ENCODE measurements at places on chromosomes 1 and 21. TPM values are rescaled to one million over a fixed set of nuclear protein-coding genes. Genes with fewer than 3 reads are reported as not detected.
A peak's percentile ranks its signal among the peaks of the same experiment; 100 is the strongest.

SYT2 gene
- total RNA-seq, result not detected

DNA sequence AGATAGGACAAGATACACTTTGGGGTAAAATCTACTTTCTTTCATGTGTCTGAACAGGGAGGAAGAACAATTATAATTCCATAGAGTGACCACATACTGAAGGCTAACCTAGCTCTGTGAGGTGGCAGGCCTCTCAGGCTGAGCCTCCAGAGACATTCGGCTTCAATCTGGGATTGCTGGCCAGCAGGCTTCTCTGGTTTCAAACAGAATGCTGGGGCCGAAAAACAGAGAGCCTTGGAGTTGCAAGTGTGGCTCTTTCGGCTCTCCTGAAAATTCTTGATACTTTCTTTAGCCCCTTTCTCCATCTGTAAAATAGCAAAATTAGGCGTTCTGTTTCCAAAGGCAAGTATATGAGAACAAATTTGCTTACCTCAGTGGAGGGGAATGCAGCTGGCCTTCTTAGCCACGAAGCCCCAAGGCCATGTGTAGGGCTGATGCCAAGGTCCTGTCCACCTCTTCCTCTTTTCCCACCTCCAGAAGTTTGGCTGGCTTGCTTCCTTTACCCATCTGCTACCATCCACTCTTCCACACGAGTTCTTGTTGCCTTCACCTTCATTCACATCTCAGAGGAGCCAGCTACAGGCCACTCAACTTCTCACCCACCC lies 30.0 kb upstream of the UBE2U start:
- DNase-seq, result no peak
- no peaks in the 10 kb centered on the region for H3K27me3 ChIP-seq
- H3K4me1 ChIP-seq, result no peaks in the 10 kb centered on the region
- no peaks in the 10 kb centered on the region for H3K36me3 ChIP-seq
- no peak overlapping the region for H3K4me3 ChIP-seq
- H3K27ac ChIP-seq, result no peak overlapping the region

HSD11B1 gene
- 3.3 TPM for total RNA-seq

LRRC52 gene
- not detected for total RNA-seq

- no peak overlapping the region for H3K4me3 ChIP-seq
- no peaks in the 10 kb centered on the region for H3K27me3 ChIP-seq
- no peak for DNase-seq
- H3K4me1 ChIP-seq, result peaks cover 11% of the 10 kb centered on the region
- no peak overlapping the region for H3K27ac ChIP-seq
- no peaks in the 10 kb centered on the region for H3K36me3 ChIP-seq
These were observed 129.1 kb upstream of the HOOK1 start for GRCh38 chr1:59685666-59686065.

DNA sequence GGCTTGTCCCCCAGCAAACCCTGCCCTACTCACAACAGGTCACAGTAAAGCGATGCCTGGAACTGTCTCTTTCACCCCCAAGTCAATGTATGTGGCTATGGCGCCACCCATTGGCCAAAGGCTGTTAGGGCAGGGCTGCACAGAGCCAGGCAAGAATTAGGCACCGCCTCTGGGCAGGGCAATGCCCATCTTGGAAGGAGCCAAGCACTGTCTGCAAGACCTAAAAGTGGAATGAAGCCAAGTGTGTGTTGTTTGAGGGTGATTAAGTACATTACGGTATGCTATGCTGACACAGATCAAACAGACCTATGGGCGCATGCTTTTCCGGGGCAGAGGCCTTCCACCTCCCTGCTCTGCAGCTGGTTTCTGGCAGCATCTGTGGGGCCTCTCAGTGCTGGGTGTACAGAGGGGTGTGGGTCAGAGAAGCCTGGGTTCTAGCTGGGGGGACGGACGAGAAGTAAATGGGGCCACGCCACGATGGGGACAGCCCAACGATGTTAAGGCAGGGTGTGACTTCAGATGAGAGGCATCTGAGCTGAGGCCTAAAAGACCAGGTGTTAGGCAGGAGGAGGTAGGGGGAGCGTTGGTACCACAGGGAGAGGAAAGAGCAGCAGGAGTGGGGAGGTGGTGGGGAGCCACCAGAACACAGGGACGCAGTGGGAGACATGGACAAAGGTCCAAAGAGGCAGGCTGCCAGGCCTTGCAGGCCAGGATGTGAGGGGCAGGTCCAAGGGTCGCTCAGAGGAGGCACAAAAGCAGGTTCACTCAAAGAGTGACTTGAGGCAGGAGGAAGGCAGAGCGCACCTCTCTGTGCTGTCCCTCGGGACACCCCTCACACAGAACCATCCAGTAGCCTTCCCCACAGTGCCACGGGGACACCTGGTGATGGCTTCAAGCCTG lies 49.8 kb downstream of the ACOT7 start:
- no peaks in the 10 kb centered on the region for H3K4me1 ChIP-seq
- H3K4me3 ChIP-seq, result no peak overlapping the region
- no peak overlapping the region for H3K27ac ChIP-seq
- no peaks in the 10 kb centered on the region for H3K27me3 ChIP-seq

DNA sequence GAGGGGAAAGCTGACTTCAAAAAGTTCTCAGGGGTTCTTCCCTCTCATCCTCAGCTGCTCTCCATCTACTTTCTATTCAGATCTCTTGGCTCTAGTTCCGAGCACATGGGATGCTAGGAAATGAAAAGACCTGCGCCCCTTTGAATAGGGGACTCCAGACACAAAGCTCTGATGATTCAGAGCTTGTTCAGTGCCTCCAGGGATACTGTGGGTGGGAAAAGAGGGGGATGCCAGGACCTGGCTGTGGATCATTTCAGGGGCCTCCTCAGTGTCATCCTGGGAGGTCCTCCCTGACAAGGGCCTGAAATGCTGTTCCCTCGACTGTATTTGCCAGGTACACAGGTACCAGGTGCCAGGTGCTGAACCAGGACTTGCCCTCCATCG lies 943 bp upstream of the KIAA0040 start:
- H3K27ac ChIP-seq, result peak overlapping the region; percentile 80
- no peaks in the 10 kb centered on the region for H3K36me3 ChIP-seq
- DNase-seq, result no peak
- peaks cover 34% of the 10 kb centered on the region for H3K4me1 ChIP-seq

S100A11 gene
- 368 TPM for total RNA-seq
